ENCODE measurements at places on chromosomes 6 and 20.

DNA sequence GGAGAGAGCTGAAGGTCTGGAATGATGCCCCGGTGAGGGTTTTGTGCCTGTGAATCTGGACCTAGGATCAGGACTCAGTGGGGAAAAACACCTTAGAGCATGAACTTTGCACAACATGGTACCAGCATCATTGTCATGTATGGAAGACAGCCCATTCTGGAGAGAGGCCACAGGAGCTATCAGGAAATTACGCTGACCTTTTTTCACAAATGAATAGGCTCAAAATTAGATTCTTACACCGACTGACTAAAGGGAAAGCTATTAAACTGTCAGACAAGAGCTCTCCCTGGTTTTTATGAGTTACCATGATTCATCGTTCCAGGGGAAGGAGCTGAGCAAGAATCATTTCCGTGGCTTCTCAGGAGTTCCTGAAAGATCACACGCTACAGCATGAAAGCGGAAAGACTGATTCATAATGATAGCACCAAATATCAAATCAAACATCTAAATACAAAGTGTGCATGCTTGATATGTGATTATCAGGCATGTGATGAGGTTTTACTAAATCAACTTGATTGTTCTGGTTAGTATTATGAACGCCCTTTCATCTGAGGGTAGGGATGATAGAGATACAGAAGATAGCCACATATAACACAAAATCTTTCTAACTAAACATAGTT lies 224.9 kb upstream of the SMLR1 start:
- peak; percentile 76 for DNase-seq

GRCh38 chr6:43434943-43435342 lies 7.6 kb downstream of the ABCC10 start:
- no peak for DNase-seq

DNA sequence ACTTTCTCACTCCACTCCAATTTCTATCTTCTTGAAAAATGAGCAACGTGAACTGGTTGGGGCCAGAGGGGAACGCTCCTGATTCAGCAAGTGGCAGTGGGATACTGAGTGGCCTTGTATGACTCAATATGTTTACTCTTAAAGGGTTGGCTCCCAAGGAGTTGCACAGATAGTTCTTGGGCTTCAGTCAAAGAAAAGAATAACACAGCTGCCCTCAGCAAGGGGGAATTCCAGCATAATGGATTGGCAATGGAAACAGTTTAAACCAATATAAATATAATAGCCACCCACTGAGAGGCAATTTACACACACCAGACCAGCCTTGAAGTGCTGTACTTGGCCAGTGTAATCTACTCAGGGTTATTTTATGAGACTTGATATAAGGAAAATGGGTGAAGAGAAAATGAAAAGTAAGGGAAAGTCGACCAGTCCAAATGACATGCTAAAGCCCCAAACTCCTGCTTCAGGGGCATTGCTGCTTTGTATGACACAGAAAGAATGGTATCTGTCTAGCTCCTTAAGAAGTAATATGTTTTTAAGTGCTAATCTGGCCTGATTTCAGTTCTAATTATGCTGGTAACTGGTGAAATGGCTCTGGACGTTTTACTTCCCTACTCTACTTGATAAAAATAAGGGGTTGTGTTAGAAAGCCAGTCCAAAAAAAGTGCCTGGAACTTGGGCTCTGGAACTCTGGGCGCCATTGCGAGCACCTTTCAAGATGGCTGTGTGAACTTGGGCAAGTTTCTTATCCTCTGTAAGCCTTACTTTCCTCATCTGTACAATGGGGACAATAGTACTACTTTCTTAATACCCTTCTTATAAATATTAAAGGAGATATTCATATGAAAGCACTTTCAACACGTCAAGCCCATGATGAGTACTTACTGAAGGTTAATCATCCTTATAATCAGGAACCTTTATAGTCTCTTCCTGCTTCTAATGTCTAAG lies 712.9 kb upstream of the MAP3K7 start:
- peak; percentile 1 for DNase-seq

DNA sequence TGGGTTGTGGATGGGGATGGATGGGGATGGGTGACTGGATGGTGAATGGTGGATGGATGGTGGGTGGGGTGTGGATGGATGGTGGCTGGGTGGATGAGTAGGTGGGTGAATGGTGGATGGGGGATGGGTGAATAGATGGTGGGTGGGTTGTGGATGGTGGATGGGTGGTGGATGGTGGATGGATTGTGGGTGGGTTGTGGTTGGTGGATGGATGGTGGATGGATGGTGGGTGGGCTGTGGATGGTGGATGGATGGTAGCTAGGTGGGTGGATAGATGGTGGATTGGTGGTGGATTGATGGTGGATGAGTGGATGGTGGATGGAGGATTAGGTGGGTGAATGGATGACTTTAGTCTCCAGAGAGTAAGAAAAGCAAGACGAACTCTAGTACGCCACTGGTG lies 57.6 kb downstream of the YTHDF1 start:
- no peak for DNase-seq

- DNase-seq: peak; percentile 42
Measured at GRCh38 chr6:111503194-111503593, 20.2 kb upstream of the REV3L start.

- no peak for DNase-seq
Measured at GRCh38 chr20:39066471-39067242, 104.5 kb downstream of the DHX35 start.

GRCh38 chr6:144811140-144811539 lies 526.0 kb downstream of the UTRN start:
- no peak for DNase-seq

DNA sequence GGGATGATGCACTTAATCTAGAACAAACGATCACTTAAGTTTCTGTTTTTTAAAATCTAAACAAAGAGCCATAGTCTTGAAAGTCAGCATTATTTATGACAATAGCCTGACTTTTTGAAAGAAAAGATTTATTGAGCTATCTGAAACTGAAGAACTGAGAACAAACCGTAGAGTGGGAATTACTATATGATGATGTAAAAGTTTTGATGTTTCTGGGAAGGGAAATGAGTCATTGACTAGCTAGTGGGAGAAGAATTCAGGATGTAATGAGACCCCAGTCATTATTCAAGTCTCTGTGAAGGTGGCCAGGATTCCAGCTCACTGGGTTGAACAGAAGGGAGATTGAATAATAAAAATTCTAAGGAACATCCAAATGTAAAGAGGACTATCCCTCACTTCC lies 83.4 kb upstream of the FABP7 start:
- no peak for DNase-seq

GRCh38 chr20:53995949-53996348 lies 74.4 kb downstream of the BCAS1 start:
- DNase-seq: no peak

DNA sequence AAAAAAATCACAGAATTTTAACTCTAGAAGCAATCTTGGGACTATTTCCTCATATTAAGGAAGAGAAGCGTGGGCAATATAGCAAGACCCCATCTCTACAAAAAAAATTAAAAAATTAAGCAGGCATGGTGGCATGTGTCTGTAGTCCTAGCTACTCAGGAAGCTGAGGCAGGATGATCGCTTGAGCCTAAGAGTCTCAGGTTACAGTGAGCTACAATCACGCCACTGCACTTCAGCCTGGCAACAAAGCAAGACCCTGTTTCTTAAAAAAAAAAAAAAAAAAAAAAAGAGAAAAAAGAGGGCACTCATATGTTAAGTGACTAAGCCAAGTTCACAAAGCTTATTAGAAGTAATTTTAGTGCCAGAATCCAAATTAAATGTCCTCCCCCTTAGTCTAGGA lies 100.8 kb downstream of the SESN1 start:
- DNase-seq: no peak

DNA sequence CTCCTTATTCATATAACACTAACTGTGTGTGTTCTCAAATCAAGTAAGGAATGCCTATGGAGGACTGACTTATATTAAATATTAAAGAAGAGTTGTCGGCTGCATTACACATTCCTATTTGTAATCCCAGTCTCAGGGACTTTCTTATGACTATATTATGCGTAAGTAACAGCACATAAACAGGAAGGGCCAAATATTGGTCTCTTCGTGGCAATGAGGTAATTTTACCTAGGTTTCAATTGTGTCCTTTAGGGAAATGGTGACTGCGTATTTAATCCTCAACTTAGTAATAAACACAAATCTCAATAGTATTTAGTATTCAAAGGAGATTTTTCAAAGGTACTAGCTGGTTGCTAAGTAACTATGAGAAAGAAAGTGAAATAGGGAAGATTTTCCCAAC lies 22.8 kb upstream of the EPM2A start:
- no peak for DNase-seq

GRCh38 chr6:127267646-127268625 lies 1.3 kb downstream of the RNF146 start:
- no peak for DNase-seq

- DNase-seq: no peak
Measured at GRCh38 chr6:115691433-115691832, 369.3 kb downstream of the FRK start.

DNA sequence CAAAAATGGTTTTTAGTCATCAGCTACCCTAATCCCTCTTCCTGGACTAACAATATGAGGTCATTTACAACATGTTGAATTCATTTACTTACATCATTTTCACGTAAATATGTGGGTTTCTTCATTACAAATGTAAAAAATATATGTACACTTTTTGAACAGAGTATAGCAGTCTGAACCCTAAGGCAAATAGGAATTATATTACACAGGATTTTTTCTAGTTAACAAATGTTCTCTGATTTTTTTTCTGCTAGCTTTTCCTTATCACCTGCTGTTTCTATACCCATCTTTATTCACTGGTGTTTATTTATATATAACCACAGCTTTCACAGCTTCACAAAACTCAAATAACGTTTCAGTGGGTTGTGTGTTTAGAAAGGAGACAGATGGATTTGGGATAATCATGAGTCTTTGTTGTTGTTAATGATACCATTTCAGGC lies 21.0 kb upstream of the CD2AP start:
- no peak for DNase-seq

- DNase-seq: no peak
Measured at GRCh38 chr6:122589115-122589514, 21.1 kb upstream of the PKIB start.

GRCh38 chr6:157556671-157557430 lies 175.9 kb downstream of the ZDHHC14 start:
- DNase-seq: no peak

GRCh38 chr20:62894261-62894660 lies 32.0 kb downstream of the DIDO1 start:
- no peak for DNase-seq

DNA sequence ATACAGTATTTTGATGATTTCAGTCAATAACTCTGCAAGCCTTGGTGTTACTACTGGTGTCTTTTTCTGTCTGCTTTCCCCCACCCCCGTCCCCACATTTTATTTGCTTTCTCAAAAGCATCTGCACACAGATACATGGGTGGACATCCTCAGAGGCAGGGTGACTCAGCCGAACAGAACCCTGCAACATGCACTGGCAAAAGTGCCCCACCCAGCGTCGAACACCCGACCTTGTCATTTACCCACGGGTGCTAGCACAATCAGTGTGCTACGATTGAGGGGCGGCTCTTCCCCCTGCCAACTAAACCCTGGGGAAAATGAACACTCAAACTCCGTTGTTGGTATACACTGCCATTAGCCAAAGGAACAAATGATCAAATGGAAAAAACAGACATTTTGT lies 115.9 kb upstream of the NAA20 start:
- DNase-seq: no peak

DNA sequence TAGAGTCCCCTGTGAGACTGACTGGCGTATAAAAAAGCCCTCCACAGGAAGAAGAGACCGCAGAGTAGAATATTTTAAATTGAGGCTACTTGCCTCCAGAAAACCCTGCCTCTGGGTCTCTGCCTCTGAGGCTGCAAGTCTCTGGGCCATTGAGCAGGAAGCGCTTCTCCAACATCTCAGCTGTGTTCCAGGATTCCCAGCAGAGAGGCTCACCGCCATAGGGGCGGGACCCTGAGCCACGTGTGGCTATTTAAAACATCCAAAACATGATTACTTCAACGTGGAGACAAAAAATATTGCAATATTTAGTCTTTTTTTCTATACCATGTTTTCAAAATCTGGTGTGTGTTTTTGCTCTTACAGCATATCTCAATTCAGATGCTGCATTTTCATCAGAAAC lies 59.4 kb downstream of the GNAS-AS1 start:
- no peak for DNase-seq

DNA sequence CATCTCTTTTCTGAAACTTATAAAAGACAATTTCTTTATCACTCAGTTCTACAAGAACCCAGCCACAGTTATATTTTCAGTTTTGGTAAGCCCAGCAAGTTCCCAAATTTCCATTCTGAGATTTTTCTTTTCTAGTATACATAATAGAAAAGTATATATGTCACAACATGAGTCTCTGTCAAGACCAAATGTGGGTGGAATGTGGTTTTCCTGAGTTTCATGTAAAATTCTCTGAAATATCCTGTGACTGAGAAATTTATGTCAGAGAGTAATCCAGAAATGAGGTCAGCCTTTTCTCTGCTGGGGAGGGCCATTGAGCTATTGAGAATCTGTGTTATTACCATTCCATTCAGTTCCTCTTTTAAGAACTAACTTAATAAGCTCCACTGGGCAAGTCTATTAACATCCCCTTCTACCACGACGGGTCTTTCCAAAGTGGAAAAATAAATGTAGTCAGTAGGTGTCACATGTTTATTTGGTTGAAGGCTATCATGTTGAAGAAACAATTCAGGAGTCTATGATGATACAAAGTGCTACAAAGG lies 100.7 kb upstream of the HMGN3 start:
- peak; percentile 13 for DNase-seq

DNA sequence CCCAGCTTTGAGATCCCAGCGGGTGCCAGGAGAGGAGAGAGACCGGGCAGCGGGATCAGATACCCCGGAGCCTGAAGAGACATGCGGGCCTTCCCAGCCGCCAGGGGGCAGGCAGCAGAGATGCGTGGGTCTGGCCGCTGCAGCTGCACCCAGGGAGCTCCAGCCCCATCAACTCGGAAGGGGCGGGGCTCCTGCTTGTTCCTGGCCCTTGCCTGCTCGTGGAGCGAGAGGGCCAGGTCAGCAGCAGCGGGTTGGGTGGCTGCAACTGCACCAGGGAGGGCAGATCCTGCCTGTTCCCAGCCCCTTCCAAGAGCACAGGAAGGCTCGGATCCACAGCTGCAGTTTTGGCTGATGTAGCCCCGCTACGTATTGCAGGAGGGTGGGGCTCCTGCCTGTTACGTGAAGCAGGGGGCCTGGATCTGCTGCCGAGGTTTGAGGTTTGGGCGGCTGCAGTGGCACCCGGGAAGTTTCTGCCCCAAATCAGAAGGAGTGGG lies 532.8 kb downstream of the RFPL4B start:
- DNase-seq: peak; percentile 39

GRCh38 chr6:152478377-152479010 lies 158.7 kb downstream of the SYNE1 start:
- no peak for DNase-seq

DNA sequence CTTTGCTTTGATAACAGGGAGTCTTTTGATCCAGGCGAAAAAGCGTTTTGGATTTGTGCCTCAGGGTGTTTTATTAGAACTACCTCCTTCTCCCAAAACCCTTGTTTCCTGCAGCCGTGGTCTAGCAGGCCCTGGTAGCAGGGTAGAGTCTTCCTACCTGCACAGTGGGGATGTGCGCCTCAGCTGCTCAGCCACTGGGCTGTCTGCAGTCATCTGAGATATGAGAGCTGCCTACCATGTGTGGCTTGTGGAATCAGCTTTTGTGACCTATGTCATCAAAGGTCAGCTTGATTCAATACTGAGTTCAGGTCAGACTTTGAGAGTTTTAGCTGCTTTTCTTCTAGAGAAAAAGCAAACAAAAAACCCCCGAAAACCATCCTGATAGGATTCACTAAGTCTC lies 279.5 kb downstream of the CLIC5 start:
- no peak for DNase-seq

- peak; percentile 56 for DNase-seq
Measured at GRCh38 chr6:75431379-75431778, 62.2 kb downstream of the FILIP1 start.

Data from cardiac muscle cell (in vitro differentiated cells and primary cell).